Hematopoietic multipotent progenitor cell treated with erythropoietin and hydrocortisone succinate and interleukin-3 and kit ligand, for 15 days (in vitro differentiated cells): ENCODE measurements at places on chromosomes 3 and 15.

- DNase-seq, result no peak
These were observed 8.1 kb upstream of the IGDCC3 start for GRCh38 chr15:65385870-65386258.

DNA sequence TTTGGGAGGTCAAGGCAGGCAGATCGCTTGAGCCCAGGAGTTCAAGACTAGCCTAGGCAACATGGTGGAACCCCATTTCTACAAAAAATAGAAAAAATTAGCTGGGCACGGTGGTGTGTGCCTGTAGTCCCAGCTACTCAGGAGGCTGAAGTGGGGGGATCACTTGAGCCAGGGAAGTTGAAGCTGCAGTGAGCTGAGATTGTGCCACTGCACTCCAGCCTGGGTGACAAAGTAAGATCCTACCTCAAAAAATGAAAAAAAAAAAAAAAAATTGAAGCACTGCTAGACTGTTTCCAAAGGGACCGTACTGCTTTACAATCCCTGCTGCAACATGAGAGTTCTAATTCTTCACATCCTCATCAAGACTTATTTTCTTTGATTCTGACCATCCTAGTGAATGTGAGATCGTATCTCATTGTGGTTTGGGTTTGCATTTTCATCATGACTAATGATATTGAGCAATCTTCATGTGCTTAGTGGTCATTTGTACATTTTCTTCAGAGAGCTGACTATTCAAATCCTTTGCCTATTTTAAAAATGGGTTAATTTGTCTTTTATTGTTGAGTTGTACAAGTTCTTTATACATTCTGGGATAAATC lies 10.8 kb downstream of the CMTM8 start:
- DNase-seq, result no peak

GRCh38 chr15:70259640-70260508 lies 162.2 kb upstream of the TLE3 start:
- DNase-seq, result no peak

DNA sequence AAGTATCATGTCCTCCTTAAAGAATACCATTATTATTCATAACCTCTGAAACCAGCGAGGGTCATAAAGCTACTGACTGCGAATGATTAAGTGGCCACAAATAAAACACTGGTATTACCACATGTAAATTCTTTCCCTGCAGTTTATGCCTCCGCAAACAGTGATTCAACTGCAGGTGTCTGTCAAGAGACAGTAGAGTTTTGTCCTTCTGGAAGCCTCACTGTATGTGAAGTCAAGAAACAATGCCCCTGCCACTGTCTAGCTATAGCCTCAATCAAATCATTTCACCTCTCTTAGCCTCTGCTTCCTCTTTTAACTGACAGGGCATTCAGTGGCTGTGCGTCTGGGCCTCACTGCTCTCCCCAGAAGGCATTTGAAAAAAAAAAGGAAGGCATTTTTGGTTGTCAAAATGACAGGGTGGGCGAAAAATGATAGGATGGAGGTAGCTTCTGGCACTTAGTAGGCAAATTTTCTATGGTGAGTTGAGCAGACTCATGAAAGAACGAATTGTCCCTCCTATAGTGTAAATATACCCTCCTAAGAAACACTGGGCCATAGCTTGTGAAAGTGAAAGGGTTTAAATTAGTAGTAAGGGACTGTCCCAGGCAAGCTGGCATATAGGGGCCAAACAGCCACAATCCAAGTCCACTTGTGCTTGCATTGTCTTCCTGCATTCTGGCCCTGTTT lies 66.7 kb downstream of the FILIP1L start:
- no peak for DNase-seq
